Epithelial cell of alveolus of lung (primary cell): ENCODE measurements at places on chromosomes 6 and 20. TPM values are rescaled to one million over a fixed set of nuclear protein-coding genes. Genes with fewer than 3 reads are reported as not detected.

Gene KHDRBS2
- not detected in 2 replicates for total RNA-seq

Gene PGC
- 0.24 TPM in 1 of 2 replicates, not detected in the other for total RNA-seq

Gene NMBR
- not detected in 2 replicates for total RNA-seq

Gene ZSCAN16
- total RNA-seq: 0.52 and 0.80 TPM in 2 replicates

Gene OVOL2
- 1.0 TPM in 1 of 2 replicates, not detected in the other for total RNA-seq

Gene CYP39A1
- 1.9 and 3.4 TPM in 2 replicates for total RNA-seq

Gene OOEP
- total RNA-seq: 0.78 TPM in 1 of 2 replicates, not detected in the other

Gene ILRUN
- 31.8 and 41.1 TPM in 2 replicates for total RNA-seq

Gene LINC00237
- total RNA-seq: not detected in 2 replicates

Gene PPP1R14C
- total RNA-seq: 1.8 TPM in 1 of 2 replicates, not detected in the other

Gene SLC44A4
- total RNA-seq: 1.0 TPM in 1 of 2 replicates, not detected in the other

Gene GPRC6A
- total RNA-seq: not detected in 2 replicates

Gene PPP1R3G
- 0.65 and 0.96 TPM in 2 replicates for total RNA-seq
